Left lobe of liver (tissue), 2 donors: ENCODE measurements at places on chromosomes 6 and 20.

GRCh38 chr6:15588971-15589634 lies 73.7 kb downstream of the DTNBP1 start:
- no peak for DNase-seq

DNA sequence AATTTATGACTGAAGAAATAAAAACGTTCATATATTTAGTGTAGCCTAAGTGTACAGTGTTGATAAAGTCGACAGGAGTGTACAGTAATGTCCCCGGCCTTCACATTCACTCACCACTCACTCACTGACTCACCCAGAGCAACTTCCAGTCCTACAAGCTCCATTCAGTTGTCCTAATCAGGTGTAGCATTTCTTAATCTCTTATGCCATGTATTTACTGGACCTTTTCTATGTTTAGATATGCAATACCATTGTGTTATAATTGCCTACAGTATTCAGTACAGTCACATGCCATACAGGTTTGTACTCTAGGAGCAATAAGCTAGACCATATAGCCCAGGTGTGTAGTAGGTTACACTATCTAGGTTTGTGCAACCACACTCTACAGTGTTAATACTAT lies 610.2 kb upstream of the NOX3 start:
- no peak for DNase-seq

DNA sequence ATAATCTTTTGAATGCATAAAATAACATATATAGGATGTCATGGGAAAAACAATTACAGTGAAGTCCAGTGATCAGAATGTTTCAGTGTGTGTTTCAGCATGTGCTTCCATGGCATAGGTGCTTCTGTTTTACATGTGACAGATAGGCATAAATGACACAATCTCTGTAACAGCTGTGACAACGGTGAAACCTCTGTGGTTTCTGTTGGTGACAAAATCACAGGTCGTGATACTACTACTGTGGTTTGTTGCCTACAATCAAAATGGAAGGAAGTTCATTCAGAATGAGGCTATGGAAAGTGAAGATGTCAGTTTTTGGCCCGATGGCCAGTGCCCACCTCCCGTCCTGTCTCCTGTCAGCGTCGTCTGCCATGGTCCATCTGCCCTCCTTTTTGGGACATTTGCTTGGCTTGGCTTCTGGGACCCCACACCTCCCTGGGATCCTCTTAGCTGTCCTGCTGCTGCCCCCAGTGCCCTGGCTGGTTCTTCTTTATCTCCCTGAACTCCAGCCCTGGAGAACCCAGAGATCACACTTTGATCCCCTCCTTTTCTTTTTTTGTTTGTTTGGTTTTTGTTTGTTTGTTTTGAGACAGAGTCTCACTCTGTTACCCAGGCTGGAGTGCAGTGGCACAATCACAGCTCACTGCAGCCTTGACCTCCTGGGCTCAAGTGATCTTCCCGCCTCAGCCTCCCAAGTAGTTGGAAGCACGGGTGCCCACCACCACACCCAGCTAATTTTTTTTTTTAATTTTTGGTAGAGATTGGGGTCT lies 79.3 kb upstream of the NAA20 start:
- no peak for DNase-seq

DNA sequence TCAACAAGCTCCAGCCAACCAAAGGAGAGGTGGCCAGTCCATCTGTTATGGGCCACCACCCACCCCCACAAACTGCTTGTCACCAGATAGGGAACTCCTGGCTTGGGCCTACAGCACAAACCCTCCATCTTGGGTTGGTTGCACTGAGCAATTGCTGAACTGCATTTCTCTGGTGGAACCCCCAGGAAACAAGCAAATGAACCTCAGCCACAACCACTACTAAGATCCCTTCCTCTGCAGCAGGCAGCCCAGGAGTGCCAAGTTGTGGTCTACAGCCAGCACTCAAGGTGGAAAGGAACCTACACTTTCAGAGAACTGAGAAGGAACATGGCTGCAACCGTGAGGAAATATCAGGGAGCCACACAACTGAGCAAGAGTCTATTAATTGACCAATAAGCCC lies 171.6 kb downstream of the TMEM200A start:
- no peak for DNase-seq

DNA sequence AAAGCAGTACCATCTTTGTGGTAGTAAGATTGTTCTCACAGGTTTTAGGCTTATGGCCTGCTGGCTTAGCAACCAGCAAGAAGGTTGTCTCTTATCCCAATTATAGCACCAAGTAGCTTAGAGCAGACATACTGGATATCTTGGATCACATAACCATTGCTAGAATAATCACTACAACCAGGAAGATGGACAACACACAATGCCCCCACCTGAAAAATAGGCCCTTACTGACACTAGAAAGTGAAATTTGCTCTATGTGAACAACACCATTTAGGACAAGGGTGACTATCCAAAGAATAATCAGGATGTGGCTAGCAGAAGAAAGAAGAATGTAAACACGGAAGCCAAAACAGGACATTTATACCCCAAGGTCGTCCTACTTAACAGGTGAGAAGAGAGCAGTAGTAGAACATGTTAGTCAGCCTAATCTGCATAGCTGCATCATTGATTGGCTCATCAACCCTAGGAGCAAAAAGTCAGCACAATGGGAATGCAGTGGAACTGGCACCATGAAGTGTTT lies 172.7 kb upstream of the MARCKS start:
- DNase-seq = no peak

DNA sequence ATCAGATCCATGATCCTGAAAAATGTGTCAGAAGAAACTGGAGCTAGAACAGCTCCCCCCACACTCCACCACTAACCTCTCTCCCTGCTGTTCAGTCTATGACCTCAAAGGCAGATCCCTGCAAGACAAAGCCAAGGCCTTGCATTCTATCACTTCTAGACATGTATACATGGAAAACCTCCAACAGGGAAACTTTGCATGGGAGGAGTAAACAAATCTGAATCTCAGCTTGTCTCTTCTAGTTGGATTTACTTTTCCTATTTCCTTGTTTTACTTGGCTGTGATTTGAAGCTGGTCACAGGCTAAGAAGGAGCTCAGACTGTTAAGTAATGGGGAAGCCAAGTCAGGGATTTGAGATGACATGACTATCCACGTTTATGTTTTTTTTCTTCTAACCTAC lies 456.8 kb upstream of the CHD6 start:
- DNase-seq = no peak

- no peak for DNase-seq
Measured at GRCh38 chr6:35911871-35912653, 8.8 kb downstream of the SRPK1 start.

DNA sequence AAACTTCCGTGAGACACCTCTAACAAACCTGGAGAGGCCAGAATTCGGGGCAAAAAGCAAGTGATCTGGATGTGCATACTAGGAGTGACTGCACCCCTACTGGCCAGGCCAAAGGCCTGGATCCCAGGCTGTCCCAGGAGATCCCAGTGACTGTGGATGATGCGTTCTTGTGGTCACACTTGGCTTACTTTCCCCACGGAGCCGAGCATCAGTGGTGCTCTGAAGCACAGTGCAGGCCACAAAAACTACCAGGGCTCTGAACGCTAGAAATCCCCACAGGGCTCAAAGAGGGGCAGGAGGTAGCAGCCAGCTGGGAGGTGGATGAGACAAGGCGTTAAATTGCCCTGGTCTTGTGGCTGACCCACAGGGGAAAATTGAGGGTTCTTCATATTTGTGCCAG lies 7.1 kb downstream of the TRIM26 start:
- no peak for DNase-seq

- no peak for DNase-seq
Measured at GRCh38 chr6:107769053-107769658, 55.0 kb downstream of the SCML4 start.

- DNase-seq = no peak
Measured at GRCh38 chr6:122035173-122035572, 364.3 kb upstream of the HSF2 start.
